Heart right ventricle (tissue), 16 donors: ENCODE measurements at places on chromosomes 3 and 15.

- H3K27ac ChIP-seq: no peak overlapping the region
- H3K4me3 ChIP-seq: no peak overlapping the region
- H3K27me3 ChIP-seq: no peaks in the 10 kb centered on the region
- H3K4me1 ChIP-seq: no peaks in the 10 kb centered on the region
These were observed 58.4 kb upstream of the COL8A1 start for GRCh38 chr3:99579965-99580364.

GRCh38 chr3:166425900-166426611 is 588.8 kb upstream of the BCHE start:
- H3K4me3 ChIP-seq: no peak overlapping the region
- H3K36me3 ChIP-seq: no peaks in the 10 kb centered on the region
- H3K27me3 ChIP-seq: no peaks in the 10 kb centered on the region
- H3K4me1 ChIP-seq: no peaks in the 10 kb centered on the region
- no peak for DNase-seq

DNA sequence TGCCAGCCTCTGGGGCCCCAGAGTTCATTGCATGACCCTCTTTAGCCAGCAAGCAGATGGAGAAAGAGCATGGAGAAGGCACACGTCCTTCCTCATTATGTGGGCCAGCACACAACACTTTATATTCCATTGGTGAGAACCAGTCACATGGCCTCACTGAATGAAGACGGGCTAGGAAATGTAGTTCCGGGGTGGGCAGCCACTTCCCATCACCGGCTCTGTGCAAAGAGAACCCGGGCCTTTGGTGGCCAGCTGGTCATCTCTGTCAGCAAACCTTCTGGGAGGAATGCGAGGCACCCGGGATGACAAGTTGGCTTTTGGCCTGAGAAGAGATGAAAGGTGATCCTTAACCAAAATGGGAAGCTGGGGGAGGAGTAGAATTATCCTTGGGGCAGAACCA is 90.2 kb upstream of the VGLL4 start:
- H3K27ac ChIP-seq: no peak overlapping the region
- no peak overlapping the region for H3K4me3 ChIP-seq

- peaks cover 59% of the 10 kb centered on the region for H3K4me1 ChIP-seq
- no peak overlapping the region for H3K27ac ChIP-seq
- H3K27me3 ChIP-seq: no peaks in the 10 kb centered on the region
These were observed 42.9 kb downstream of the SMAD3 start for GRCh38 chr15:67108122-67108961.

DNA sequence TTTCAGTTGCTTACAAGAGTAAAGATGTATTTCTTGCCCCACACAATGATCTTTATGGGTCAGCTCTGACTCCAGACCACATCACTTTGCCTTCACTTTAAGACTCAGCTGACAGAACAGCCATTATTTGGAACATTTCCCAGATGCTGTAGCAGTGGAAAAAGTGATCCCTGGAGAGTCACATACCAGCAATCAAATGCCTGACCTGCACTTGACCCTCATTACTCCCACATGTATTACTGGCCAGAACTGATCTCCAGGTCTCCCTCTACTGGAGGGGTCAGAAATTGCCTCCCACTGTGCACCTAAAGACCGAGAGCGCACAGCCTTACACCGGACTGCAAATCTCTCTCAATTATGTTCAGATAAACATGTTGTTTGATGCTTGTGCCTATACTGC is 88.6 kb upstream of the ZNF385D start:
- no peaks in the 10 kb centered on the region for H3K36me3 ChIP-seq
- no peaks in the 10 kb centered on the region for H3K27me3 ChIP-seq
- peak; percentile 81 for DNase-seq
- H3K4me3 ChIP-seq: no peak overlapping the region
- peak overlapping the region; percentile 31 for H3K27ac ChIP-seq

DNA sequence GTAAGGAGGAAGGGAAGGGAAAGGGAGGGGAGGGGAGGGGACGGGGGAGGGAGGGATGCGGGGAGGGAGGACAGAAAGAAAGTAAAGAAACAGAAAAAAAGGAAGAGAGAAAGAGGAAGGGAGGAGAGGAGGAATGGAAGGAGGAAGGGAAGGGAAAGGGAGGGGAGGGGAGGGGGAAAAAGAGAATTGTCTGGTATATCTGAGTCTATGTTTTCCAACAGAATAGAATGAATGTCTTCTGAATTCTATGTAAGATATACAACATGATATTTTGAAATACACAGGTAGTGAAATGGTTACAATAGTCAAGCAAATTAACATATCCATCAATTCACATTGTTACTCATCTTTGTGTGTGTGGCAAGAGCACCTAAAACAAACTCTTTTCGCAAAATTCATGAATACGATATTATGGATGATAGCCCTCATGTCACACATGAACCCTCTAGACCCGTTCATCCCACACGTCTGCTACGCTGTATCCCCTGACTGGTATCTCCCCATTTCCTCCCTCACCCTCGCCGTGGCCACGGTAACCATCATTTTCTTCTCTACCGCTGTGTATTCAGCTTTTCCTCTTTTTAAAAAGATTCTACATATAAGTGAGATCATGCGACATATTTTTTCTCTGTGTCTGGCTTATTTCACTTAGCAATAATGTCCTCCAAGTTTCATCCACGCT is 168.9 kb downstream of the XXYLT1 start:
- no peak for DNase-seq
- peaks cover 31% of the 10 kb centered on the region for H3K4me1 ChIP-seq
- no peak overlapping the region for H3K4me3 ChIP-seq
- H3K27ac ChIP-seq: peak overlapping the region; percentile 74
- no peaks in the 10 kb centered on the region for H3K27me3 ChIP-seq

DNA sequence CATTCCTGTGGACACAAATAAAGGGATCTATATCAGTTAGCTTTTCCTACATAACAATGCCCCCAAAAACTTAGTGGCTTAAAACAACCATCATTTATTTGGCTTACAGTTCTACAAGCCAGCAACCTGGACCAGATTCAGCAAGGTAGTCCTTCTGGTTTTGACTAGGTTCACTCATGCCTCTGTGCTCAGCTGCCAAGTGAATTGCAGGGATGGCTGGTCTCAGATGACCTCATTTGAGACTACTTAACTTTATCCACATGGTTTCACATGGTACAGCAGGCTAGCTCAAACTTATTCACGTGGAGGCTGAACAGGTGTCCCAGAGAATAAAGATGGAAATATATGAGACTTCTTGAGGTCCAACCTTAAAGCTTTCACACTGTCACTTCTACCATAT is 119.3 kb upstream of the BFSP2 start:
- H3K4me3 ChIP-seq: no peak overlapping the region
- no peak overlapping the region for H3K27ac ChIP-seq
- H3K27me3 ChIP-seq: no peaks in the 10 kb centered on the region
- H3K36me3 ChIP-seq: no peaks in the 10 kb centered on the region
- no peaks in the 10 kb centered on the region for H3K4me1 ChIP-seq
- no peak for DNase-seq

- H3K27ac ChIP-seq: peak overlapping the region; percentile 89
- peak overlapping the region; percentile 66 for H3K4me3 ChIP-seq
- no peak for DNase-seq
- H3K36me3 ChIP-seq: no peaks in the 10 kb centered on the region
These were observed 1.1 kb downstream of the PLXND1 start for GRCh38 chr3:129605203-129605921.

DNA sequence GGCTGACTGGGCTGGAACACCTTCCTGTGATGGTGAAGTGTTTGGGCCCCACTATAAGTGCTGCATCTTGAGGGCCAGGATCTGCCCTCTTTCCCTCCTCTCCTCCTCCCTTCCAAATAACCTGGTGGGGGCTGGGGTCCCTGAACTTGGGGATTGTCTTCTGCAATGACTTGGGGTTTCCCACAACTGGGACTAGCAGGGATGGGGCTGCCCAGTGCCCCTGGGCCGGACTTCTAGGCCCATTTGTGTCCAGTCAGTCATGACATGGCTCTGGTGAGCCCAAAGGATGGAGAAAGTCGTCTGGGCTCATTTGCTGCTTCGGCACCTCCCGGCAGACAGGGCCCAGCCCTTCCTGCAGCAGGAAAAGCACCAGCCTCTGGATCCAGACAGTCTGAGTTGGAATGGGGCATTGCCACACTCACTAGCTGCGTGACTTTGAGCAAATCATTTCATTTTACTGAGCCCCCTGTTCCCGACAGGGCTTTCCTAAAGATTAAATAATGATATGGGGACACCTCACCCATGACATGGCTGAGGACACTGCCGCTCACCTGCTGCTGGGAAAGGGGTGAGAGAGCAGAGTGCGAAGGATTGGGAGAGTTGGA is 113.2 kb downstream of the DNAJB8 start:
- no peak for DNase-seq
- no peaks in the 10 kb centered on the region for H3K27me3 ChIP-seq
- H3K36me3 ChIP-seq: peaks cover 13% of the 10 kb centered on the region
- H3K4me3 ChIP-seq: no peak overlapping the region

DNA sequence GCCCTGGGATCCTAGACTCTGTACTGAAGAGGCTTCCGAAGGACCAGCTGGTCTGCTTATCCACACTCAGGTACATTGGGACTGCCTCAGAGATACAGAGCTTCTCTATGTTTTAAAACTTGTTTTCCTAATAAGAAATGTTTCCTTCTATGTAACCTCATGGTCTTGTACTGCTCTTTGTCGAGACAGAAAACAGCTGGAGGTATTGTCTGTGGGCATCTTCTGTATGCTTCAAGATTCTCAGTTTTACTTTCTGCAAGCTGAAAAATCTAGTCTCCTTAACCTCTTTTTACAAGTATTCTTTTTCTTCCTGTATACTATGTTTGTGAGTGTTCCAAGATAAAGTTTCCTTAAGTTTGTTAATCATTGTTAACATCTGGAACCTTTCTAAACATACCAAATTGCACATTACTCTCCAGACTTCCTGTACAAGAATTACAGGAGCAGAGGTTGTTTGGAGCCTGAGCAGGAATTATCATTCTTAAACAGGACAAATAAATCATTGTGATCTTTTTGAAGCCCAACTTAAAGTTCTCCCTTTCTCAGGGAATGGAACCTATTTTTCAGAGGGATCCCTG is 358.3 kb upstream of the CFAP20DC start:
- H3K27ac ChIP-seq: no peak overlapping the region
- no peak for DNase-seq
- no peak overlapping the region for H3K4me3 ChIP-seq
- H3K36me3 ChIP-seq: no peaks in the 10 kb centered on the region
- H3K27me3 ChIP-seq: no peaks in the 10 kb centered on the region

DNA sequence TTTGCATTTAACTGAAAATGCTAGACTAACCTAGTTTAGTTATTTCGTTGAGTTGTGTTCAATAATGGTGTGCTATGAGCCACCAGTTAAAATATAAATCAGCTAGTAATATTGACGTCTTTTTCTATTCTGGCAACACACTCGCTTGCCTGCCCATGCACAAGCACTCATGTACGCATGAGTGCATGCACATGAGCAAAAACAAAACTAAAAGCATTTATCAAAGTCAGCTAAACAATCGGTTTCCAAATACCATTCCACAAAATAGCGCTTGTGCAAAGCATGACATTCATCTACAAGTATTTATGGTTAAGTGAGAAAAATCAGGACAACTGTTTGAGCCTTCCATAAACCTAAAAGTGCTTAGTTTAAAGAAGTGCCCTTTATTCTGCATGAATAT is 13.1 kb upstream of the SAMMSON start:
- H3K4me3 ChIP-seq: no peak overlapping the region
- no peaks in the 10 kb centered on the region for H3K4me1 ChIP-seq
- H3K27me3 ChIP-seq: no peaks in the 10 kb centered on the region
- no peak overlapping the region for H3K27ac ChIP-seq
- no peak for DNase-seq

- no peak for DNase-seq
- H3K4me1 ChIP-seq: no peaks in the 10 kb centered on the region
- no peak overlapping the region for H3K4me3 ChIP-seq
- no peaks in the 10 kb centered on the region for H3K27me3 ChIP-seq
These were observed 41.5 kb downstream of the ADGRG7 start for GRCh38 chr3:100650651-100651619.

DNA sequence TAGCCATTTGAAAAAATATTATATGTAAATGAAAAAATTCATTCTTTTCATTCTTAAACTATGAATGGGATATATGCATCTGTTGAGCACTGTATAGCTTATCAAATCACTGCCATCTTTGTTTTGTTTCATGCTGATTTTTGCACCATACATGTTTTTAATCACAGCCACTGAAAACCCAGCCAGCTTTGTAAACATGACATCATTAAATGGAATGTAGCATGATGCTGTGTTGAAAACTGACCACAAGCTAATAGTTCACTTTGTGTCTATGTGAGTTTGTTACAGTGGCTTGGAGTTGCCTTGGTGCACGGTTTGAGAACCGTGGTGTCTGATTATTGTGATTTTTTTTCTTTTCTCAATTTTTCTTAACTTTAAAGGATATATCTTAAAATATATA is 75.7 kb downstream of the GMPS start:
- no peaks in the 10 kb centered on the region for H3K27me3 ChIP-seq
- no peak for DNase-seq
- no peak overlapping the region for H3K27ac ChIP-seq
- H3K4me1 ChIP-seq: no peaks in the 10 kb centered on the region

- no peak overlapping the region for H3K4me3 ChIP-seq
- H3K36me3 ChIP-seq: peaks cover 70% of the 10 kb centered on the region
- no peaks in the 10 kb centered on the region for H3K27me3 ChIP-seq
- no peak for DNase-seq
- no peak overlapping the region for H3K27ac ChIP-seq
These were observed 58.4 kb downstream of the RBM6 start for GRCh38 chr3:49998326-49998725.

DNA sequence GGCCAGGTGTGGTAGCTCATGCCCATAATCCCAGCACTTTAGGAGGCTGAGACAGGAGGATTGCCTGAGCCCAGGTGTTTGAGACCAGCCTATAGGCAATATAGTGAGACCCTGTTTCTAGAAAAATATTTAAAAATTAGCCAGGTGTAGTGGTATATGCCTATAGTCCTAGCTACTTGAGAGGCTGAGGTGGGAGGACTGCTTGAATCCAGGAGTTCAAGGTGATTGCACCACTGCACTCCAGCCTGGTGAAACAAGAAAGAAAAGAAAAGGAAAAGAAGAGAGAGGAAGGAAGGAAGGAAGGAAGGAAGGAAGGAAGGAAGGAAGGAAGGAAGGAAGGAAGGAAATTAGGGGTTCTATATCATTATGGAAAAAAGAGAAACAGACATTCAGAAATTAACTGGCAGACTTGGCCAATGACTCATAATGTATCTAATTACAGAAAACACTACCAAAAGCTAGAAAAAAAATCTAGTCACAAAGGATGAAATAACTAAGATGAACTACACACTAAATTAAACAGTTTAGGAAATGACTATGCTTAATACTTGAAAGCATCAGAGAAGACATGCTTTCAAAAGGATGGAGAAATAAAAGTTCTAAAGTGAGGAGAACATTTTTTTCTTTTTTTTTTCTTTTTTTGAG is 45.4 kb upstream of the TERB2 start:
- no peaks in the 10 kb centered on the region for H3K4me1 ChIP-seq
- H3K27me3 ChIP-seq: no peaks in the 10 kb centered on the region
- no peak for DNase-seq
- no peak overlapping the region for H3K4me3 ChIP-seq
- no peaks in the 10 kb centered on the region for H3K36me3 ChIP-seq

DNA sequence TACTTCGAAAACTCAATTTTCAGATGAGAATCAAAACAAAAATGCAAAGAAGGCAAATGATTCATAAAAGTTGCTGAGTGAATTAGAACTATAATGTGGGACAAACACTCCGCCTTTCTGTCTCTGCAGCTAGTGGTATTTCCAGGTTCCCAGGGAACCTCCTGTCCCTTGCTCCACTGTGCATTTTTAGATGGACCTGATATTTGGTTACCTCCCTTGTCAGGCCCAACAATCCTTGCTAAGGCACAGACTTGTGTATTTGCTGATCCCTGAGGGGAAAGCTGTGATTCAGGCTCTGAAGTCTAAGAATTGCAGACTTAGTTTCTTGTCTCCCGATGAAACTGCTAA is 162.7 kb downstream of the LPP start:
- DNase-seq: no peak
- H3K4me1 ChIP-seq: no peaks in the 10 kb centered on the region
- H3K36me3 ChIP-seq: no peaks in the 10 kb centered on the region

- no peak overlapping the region for H3K27ac ChIP-seq
- H3K27me3 ChIP-seq: no peaks in the 10 kb centered on the region
- peaks cover 2% of the 10 kb centered on the region for H3K4me1 ChIP-seq
These were observed 38.4 kb upstream of the PLXND1 start for GRCh38 chr3:129644836-129645235.
